ENCODE measurements at places on chromosomes 3 and 15. TPM values are rescaled to one million over a fixed set of nuclear protein-coding genes. Genes with fewer than 3 reads are reported as not detected.
A peak's percentile ranks its signal among the peaks of the same experiment; 100 is the strongest.

- H3K4me3 ChIP-seq = no peak overlapping the region
- H3K36me3 ChIP-seq = peaks cover 3% of the 10 kb centered on the region
- H3K27me3 ChIP-seq = no peaks in the 10 kb centered on the region
- DNase-seq = no peak
- no peak overlapping the region for H3K27ac ChIP-seq
- H3K4me1 ChIP-seq = no peaks in the 10 kb centered on the region
Measured at GRCh38 chr3:126005951-126006350, 37.0 kb downstream of the ROPN1B start.

DNA sequence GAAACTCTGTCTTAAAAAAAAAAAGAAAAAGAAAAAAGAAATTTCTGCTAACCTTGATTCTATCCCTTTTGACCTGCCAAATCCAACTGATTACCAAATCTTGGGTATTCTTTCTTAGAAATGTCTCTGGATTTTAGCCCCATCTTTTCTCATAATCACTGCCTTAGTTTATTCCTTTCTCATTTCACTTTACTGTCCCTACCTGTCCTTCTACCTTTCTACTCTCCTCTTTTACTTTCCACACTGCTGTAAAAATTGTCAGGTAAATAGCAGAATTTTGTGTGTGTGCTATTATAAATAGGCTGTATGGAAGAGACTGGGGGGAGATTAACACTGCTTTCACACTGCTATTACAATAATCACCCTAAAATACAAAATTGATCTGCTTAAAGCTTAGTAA lies 16.7 kb downstream of the PIK3CA start:
- no peaks in the 10 kb centered on the region for H3K27me3 ChIP-seq
- H3K36me3 ChIP-seq = peaks cover 3% of the 10 kb centered on the region
- no peak overlapping the region for H3K27ac ChIP-seq
- DNase-seq = no peak
- H3K4me3 ChIP-seq = no peak overlapping the region

DNA sequence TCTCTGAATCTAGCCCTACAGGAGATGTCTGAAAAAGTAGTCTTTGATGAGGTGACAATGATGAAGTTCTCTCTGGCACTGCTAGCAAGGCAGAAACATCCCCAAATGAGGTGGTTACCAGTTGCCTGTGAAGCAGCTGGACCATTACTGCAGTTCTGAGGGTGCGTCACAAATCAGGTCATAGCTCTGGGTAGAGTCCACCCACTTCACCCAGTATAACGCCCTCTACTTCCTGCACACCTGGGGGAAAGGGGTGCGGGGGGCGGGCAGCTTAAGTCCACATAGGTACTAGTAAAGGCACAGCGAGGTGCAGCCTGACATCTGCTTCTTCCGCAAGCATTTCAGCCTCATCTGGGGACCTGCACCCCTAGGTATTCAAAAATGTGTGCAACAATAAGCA lies 13.4 kb upstream of the SATB1 start:
- H3K4me3 ChIP-seq = peak overlapping the region; percentile 81
- peak overlapping the region; percentile 97 for H3K27ac ChIP-seq
- H3K27me3 ChIP-seq = no peaks in the 10 kb centered on the region
- peaks cover 28% of the 10 kb centered on the region for H3K36me3 ChIP-seq
- DNase-seq = peak; percentile 79

DNA sequence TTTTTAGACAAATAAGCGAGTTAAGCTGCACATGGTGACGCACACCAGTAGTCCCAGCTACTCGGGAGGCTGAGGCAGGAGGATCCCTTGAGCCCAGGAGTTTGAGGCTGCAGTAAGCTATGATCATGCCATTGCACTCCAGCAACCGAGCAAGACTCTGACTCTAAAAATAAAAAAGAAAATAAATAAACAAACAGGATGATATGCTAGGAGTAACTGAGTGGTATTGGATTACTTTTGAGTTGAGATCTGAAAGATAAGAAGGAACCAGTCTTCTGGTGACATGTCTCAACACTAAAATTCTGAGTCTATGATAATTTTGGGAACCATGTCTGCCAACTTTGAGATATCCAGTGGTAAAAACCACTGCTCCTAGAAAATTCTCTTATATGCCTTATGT lies 109.1 kb upstream of the SKOR1 start:
- no peak for DNase-seq
- no peaks in the 10 kb centered on the region for H3K27me3 ChIP-seq
- H3K36me3 ChIP-seq = peaks cover 3% of the 10 kb centered on the region
- no peak overlapping the region for H3K4me3 ChIP-seq
- H3K27ac ChIP-seq = peak overlapping the region; percentile 46

DNA sequence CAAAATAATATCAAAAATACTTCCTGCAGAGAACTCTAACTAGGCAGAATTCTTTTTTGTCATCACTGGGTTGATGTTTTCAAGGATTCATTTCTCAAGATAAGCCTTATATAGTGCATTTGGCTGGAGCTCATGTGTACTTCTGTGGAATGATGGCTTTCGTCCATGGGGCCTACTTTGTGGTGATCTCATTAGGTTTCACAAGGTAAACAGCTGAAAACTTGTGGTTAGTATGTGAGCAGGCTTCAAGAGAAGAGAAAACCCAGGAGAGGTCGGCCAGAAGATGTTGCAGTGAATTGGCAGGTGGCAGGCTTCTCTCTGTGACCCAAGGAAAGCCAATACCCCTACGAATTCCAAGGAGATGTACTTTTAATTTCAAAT lies 121.4 kb upstream of the PHLDB2 start:
- peaks cover 29% of the 10 kb centered on the region for H3K4me1 ChIP-seq
- no peak overlapping the region for H3K4me3 ChIP-seq
- no peaks in the 10 kb centered on the region for H3K27me3 ChIP-seq
- H3K27ac ChIP-seq = no peak overlapping the region
- H3K36me3 ChIP-seq = no peaks in the 10 kb centered on the region

FBXO40 gene
- not detected for total RNA-seq
